ENCODE measurements at places on chromosomes 12 and 14.

DNA sequence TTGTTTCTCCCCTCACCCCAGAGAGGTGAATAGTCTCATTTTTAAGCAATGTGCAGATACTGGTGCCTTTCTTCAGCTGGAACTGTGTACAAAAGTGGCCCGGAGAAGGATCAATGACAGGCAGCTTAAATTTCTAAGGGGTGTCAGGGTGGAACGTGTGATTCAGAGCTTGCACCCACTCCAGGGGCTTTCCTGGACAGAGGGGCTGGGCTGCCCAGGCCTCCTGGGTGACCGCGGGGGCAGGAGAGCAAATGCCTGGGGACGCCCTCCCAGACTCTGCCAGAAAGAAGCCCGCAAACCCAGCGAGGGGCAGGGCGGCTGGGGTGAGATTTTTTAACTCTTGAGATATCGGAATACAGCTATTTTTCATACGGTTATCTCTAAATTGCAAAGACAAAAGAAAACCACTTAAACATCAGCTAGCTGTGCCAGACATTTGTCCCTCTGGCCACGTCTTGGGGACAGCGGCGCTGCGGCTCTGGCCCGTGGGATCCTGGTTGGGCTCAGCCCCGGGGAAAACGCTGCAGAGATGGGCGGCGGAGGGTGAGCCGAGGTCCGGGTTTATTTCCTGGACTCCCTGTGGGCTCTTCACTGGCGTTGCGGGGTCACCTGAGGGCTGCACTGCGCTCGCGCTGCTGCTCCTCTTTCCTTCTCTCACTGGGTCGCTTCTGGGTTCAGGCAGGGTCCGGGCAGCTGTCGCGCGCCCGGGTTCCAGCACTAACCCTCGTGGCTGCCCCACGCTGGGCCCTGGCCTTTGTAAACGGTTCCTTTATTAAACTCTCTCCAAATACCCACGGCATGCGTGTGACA, 35.8 kb downstream of the NFKBIA start:
- peak; percentile 37 for DNase-seq

GRCh38 chr14:97281741-97282140, 484.6 kb downstream of the VRK1 start:
- DNase-seq, result no peak

DNA sequence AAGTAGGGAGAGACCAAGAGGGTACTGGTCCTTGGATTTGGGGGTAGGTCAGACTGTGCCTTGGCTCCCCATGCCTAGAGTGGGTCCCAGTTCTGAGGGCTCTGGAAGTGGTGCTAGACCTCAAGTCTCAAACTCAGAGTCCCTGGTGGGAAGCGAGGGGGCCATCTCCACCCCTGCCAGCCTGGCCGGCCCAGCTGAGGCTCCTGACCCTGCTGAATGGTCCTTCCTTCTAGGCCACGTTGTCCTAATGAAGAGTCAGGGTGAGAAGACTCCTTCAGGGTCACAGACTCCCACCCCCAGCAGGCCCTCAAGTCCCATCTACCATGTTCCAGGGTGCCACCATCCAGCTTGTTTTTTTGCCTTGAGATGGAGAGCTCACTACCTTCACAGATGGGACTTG, 12.9 kb downstream of the SERPINA6 start:
- no peak for DNase-seq

DNA sequence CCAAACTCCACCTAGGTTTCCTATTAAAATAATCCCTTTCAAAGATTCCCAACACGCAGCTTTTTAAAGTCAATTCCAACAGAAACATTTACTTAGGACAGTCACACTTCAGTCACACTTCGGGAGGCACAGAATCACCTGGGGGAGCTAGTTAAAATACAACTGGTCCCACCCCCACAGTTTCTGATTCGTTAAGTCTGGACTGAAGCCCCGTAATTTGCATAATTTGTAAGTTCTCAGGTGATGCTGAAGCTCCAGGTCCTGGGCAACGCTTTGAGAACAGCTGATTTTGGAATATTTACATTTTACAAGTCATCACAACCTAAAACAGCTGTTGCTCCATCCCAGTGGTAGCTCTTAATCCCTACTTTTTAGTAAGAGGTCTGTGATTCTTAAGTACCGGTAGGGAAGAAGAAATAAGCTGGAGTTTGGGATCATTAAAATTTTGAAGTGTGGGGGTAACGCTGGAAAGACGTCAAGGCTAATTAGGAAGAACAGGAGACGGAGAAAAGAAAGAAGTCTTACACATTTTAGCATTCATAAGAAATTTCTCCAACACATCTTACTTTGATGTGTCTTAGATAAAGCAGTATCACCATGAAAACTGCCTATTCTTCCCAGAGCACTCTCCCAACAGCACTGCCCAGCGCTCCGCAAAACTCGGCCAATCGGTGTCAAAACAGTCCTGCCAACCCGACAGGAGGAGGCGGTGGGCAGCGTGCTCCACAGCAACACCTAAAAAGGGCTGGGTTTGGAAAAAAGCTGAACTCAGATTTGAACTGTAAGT, 1.1 kb downstream of the IPO8 start:
- peak; percentile 4 for DNase-seq

Data from right kidney (tissue), 9 donors.